Stimulated activated CD4-positive, alpha-beta T cell treated with anti-CD3 and anti-CD28 coated beads, Interleukin-1b, Interleukin-23, amount 100 ng/mL, for 48 hours (primary cell): ENCODE measurements at places on chromosomes 7 and 10.

DNA sequence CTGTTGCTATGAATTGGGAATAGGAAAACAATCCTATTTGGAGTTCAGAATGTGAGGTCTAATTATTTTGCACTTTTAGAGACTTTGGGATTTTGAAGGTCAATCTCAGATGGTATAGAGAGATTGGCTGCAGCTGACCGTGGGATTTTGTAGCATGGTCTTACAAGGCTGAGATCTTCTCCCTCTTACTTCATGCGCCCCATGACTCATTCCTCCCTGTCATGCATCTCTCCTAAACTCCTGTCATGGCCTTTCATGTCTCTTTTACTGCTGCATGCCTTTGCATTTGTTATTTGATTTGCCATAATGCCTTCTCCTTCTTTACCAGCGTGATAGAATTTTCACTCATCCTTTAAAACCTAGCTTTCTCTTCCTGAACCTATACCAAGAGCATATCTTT is 133.1 kb downstream of the BBS9 start:
- no peak for DNase-seq

DNA sequence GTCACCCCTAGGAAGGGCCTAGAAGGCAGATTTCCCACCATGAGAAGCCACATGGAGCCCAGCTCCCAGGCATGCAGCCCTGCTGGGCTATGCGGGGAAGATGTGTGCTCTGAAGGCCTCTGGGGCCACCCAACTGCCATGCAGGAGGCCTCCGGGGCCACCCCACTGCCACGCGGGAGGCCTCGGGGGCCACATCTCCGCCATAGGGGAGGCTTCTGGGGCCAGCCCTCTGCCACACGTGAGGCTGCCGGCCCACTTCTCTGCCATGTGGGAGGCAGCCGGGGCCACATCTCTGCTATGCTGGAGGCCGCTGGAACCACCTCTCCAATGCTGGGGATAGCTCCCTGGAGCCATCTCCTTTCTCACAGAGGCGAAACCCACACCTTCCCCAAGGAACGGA is 451.8 kb downstream of the DNAJB6 start:
- DNase-seq = no peak

- no peak for DNase-seq
These were observed 95.5 kb downstream of the UBE3C start for GRCh38 chr7:157234271-157234670.

DNA sequence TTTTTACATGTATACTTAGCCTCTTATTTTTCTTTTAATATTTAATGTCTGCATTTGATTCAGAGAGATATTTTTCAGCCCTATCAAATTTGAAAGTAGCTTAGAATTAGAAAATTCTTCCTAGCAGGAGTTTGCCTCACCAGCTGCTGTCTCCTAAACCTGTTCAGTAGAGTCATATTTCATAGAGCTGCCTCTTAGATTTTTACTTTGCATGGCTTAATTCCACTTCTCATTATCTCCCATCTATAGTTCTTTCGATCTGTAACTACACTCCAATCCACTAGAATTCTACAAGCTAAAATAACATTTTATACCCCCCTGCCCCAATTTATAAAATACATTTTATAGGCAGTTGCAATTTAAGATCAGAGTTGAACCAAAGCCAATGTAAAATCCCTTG is 227.0 kb downstream of the ANK3 start:
- no peak for DNase-seq

GRCh38 chr7:27079234-27079975 is 16.4 kb downstream of the HOXA1 start:
- DNase-seq = no peak

GRCh38 chr7:55508221-55509011 is 63.9 kb downstream of the VOPP1 start:
- peak; percentile 52 for DNase-seq

GRCh38 chr10:12636571-12636970 is 287.2 kb downstream of the CAMK1D start:
- DNase-seq = no peak

DNA sequence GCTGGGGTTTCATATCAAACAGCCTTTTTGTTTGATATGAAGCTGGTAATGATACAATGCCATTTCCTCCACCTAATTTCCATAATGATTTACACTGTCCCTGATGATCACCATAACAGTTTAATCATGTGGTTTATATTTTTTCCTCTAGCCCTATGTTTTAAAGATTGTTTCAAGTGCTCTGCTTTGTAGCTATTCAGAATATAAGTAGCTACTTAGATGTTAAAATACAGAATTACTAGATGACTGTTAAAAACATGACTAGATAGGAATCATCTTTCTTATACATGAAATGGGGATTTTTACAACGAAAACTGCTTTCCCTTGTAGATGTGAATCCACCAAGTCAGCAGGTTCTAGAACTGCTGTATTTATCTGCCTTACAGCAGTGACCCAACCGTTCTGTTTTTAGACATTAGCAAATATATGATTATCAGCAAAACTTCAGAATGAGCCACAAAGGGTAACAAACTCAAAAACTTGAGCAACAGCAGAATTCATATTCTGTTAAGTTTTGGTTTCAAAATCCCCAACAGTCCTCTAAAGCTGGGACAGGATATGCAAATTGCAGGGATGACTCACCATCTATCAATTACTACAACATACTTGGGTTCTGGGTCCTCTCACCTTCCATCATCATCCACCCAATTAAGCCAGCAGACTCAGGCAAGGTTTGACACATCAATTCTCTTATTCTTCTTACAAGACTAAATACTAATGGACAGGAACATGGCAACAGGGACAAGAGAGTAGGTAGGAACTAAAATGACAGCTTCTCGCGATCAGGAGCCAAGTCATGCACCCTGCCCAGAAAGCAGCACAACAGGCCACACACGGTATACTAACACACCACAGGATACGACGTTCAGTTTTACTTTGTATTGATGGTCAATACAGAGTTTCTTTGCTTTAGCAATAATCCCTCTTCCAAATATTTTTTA is 83.9 kb downstream of the PIP4K2A start:
- peak; percentile 52 for DNase-seq

- DNase-seq = no peak
These were observed 436.1 kb upstream of the ETV1 start for GRCh38 chr7:14425559-14425958.

GRCh38 chr10:73879296-73880173 is 5.2 kb upstream of the CAMK2G start:
- DNase-seq = peak; percentile 94

- no peak for DNase-seq
These were observed 33.0 kb downstream of the ZFAND2A start for GRCh38 chr7:1127001-1127400.
